SK-N-SH (cell line): ENCODE measurements at places on chromosomes 7 and 10.

GRCh38 chr10:101624526-101625102 is 36.5 kb downstream of the DPCD start:
- DNase-seq = no peak

DNA sequence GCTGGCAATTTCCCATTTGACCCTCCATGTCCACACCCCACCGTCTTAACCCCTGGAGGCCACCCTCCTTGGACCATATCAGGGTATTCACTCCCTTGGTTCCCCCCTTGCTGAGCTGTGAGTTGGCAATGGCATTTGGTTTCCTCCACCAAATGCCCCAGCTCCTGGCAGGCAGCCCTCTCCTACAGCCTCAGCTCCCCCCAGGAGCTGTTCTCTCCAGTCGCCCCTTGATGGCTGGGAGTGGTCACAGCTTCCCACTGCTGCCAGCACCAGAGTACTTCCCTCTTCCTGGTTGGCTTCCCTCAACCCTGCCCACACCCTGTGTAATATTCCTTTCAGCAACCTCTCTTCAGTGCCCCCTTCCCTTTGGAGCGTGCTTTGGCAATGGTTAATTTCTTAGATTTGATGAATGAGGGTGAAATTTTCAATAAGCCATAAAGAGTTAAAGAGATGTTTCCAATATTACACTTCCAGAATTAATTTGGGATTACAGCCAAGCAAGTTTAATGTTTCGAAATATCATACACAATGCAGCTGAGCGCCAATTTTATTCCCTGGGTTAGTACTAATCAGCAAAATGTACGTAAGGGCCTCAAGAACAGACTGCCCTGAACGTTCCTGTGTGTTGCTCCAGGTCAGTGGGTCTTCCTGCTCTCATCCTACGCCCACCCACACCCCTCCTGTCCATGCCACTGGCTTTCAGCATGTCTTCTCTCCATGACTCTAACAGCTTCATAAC is 207.1 kb upstream of the NFE2L3 start:
- no peak for DNase-seq

DNA sequence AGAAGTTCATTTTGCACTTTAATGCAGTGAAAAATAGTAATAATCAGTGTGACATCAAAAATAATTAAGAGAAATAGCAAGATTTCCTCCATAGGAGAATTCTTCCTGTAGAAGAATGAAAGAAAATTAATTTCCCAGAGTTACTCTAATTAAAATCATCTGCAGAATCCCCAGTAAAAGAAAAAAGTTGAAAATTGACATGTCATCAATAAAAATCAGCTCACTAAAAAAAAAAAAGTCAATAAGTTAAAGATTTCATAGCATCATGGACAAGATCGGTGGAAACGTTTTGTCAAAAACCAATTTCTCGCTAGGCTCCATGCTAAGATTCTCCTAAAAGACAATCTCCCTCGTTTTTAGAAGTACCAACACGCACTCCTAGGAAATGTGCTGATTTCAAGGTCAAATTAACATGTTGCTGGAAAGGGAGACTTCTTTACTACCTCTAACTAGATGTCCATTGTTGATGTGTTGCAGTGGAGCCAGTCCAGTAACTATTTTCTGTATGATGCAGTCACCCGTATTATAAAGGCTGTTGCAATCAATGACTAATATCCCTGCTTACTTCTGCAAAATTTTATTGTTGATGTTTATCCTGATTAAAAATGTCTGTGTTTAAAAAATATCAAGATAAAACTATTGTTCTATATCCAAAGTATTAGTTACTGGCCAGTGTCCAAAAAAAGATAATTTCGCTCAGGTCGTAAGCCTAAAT is 591.9 kb upstream of the MGMT start:
- no peak for DNase-seq

- no peak for DNase-seq
Measured at GRCh38 chr10:130545122-130545521, 408.9 kb downstream of the GLRX3 start.

- DNase-seq = no peak
Measured at GRCh38 chr10:69504576-69505250, 53.4 kb downstream of the TSPAN15 start.

DNA sequence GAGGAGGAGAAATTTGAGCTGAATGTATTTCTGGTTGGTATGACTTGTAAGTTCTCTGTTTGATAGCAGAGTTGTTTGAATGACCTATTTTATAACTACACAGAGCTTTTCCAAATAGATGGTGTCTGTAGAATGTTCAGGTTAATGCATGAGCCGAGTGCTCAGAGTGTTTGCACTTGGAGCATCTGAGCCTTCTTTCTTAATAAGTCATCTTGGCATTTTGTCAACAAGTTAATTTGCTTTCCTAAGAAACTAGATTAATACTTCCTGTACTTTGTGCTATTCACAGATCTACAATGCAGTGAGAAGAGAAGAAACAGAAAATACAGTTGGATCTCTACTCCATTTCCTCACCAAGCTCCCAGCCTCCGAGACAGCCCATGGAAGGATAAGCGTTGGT is 138.2 kb downstream of the PLCE1 start:
- DNase-seq = no peak

- DNase-seq = no peak
Measured at GRCh38 chr10:128373831-128374230, 247.6 kb upstream of the MKI67 start.

GRCh38 chr10:122911889-122912484 is 1.6 kb downstream of the FAM24A start:
- no peak for DNase-seq

DNA sequence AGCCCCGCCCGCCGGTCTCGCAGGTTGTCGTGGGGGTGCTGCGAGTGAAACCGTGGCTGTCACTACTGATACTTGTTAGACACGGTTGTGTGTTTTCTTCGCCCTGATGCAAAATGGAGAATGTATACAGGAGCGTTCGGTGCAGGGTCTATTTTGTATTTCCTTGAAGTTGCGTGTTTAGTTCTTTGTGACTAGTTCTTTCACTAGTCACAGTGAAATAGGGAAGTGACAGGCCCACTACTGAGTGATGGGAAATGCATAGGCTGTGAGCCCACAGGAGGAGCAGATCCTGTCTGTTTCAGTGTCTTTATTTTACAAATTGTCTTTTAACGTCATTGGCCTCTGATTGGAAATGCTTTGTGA is 675 bp downstream of the ABRAXAS2 start:
- no peak for DNase-seq

DNA sequence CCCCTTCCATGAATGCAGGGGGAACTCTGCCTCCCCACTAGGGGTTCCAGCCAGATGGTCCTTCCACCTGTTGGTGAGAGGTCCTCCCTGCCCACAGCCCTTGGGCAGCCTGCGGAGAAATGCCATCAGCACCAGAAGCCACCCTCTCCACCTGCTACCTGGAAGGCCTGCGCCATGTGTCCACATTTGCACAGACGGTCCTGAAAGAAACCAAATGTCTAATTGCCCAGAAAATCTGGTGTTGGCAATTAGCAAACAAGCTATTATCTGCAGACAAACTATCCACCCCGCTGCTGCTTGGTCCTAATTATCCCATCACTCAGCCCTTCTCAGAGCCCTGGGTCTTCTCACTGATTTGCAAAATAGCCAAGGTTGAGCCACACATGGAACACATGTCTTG is 32.3 kb downstream of the HSPA12A start:
- DNase-seq = no peak

DNA sequence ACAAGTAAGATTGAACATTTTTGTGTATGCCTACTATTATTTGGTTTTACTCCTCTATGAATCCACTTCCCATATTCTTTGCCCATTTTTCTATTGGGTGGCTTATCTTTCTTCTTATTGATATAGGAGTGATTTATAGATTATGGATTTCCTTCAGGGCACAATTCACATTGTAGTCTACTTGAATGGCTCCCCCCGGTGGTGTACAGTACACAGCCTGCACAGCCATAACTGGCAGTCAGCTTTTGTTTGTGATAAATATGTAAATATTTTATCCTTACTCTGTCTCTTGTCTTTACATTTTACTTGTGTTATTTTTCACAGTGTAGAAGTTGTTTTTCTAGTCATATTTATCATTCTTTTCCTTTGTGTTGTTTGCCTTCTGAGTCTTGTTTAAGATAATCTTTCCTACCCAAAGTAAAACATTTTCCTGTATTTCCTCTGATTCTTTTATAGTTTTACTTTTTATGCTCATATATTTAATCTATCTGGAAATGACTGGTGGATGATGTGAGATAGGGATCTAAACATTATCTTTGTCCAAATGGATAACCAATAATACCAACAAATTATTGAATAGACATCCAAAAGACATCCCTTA is 23.9 kb upstream of the CALD1 start:
- peak; percentile 46 for DNase-seq

DNA sequence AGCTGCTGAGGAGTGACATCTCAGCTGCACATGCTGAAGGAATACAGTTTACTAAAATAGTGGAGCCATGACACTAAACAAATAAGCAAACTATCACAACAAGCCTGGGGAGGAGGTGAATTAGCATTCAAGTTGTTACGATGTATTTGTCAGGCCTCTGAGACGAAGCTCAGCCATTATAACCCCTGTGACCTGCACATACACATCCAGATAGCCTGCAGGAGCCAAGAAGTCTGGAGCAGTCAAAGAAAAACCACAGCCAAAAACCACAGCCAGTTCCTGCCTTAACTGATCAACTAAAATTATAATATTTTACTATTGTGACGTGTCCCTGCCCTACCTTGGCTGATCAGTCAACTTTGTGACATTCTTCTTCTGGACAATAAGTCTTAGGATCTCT is 68.6 kb downstream of the NSUN6 start:
- DNase-seq = no peak

DNA sequence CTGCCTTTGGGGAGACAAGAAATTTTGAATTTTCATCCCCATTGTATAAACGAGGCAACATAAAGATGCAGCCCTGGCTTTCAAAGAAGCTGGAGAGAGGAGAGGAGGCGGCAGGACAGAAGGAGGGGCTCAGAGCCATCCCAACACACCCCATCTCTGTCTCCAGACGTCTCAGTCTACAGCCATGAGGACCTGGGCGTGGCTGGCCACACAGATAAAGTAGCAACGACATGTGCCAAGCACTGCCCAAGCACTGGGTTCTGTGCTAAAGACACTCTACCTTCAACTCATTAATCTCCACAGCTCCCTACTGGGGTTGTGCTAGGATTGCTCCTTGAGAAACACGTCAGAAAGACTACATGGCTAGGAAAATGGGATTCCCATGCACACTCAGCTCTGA is 65.2 kb downstream of the DLG5 start:
- no peak for DNase-seq

DNA sequence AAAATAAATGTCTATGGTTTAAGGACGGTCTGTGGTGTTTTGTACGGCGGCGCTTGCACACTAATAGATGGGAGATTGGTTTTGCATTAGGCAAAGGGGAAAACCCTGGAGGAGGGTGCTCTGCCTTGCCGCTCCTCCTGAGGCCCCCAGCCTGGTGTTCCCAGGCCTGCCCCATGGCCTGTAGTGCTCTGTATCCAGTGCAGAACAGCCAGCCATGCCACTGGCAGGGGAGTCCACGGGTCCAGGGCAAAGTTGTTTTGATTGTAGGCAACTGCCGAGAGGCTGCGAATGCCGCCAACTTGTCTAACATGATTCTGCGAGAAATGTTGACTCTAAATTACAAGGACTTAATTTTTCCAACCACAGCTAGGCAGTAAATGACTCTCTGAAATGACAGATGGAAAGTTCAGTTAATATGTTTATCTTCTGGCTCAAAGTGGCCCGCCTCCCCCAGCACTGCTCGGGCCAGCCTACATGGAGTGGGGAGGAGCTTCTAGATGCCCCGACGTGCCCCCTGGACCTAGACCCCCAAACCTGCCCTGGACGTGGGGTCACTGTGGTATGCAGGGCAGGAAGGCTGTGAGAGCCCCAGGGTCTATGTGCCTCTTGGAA is 104.6 kb upstream of the GDF10 start:
- DNase-seq = no peak

DNA sequence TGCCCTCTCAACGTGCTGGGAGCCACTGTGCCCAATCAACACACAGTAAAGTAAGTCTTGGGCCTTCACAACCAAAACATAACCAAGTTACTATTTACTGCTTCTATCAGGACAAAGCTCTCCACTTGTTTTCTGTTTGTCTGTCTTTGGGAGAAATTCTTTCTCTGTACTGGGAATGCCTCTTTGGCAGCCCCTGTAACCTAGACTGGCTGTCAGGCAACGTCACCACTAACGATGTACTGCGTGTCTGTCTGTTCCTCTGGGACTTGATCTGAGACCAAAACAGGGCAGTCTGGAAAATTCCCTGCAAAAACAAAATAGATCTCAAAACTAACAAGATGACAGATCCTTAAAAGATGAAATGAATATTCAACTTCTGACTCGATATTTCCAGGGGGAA is 113.0 kb downstream of the SMURF1 start:
- no peak for DNase-seq

- no peak for DNase-seq
Measured at GRCh38 chr10:5679606-5680005, 5.0 kb upstream of the TASOR2 start.

DNA sequence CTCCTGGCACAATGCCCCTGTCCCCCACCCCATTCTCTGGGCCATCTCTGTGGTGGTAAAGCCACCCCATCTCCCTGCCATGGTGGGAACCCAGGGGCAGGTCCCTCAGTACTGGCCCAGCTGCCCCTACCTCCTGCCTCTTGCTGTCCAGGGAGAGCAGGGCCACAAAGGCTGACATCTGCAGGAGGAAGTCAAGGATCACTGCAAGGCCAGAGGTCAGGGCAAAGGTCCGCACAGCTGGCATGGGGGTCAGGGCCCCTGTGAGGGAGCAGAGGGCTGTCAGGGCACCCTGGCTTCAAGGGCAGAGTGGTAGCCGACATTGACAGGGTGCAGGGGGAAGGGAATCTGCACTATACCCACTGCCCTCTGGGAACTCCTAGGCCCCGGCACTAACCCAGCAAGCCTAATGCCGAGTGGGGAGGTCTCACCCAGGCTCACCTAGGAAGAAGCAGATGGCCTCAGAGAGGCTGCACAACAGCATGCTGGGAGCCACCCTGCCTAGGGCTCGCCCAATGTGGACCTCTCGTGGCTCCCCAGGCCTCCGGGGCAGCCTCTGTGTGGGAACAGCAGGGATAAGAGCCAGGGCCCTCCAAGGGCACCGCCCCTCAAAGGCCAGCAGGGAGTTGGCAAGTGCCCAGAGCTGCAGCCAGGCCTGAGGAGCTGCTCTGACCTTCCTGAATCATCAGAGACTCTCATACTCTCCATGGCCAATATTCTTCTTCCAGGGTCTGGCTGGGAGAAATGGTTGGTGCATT is 7.7 kb downstream of the NPC1L1 start:
- peak; percentile 34 for DNase-seq

DNA sequence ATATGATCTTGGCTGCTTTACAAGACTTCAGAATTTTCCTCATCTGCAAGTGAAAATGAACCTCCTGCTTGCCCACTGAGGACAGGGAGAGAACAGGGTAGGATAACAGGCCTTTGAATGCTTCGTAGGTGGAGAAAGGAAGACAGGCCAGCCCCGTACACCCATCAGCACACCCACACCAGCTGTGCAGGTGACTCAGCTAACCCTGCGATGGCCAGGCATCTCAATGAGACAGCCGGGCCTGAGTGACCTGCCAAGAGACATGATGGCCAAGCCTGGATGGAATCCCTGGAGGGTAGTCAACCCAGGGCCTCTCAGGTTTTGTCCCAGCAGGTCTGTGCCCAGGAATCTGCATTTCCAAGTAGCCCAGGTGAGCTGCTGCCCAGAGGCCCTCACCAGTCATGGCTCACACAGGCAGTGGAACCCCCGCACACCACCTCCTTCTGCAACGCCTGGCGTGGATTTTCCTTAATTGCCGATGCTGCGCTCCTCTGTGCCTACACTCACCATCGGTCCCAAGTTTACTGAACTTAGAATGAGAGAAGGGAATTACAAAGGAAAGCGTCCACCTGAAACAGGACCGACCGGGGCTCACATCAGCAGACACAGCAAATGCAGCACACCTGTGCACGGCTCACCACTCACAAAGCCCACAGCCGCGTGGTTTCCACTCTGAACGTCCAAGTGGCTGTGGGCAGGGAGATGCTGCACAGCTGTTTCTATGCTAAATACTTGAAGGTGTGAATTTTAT is 163.7 kb downstream of the DIP2C start:
- no peak for DNase-seq
